EL (cell line): ENCODE measurements at places on chromosomes 2 and 18.

GRCh38 chr2:207772081-207772843 is 2.6 kb upstream of the FZD5 start:
- DNase-seq, result no peak

GRCh38 chr2:164915566-164915965 is 39.8 kb downstream of the SLC38A11 start:
- no peak for DNase-seq

GRCh38 chr18:62659698-62660097 is 55.6 kb upstream of the PHLPP1 start:
- no peak for DNase-seq

DNA sequence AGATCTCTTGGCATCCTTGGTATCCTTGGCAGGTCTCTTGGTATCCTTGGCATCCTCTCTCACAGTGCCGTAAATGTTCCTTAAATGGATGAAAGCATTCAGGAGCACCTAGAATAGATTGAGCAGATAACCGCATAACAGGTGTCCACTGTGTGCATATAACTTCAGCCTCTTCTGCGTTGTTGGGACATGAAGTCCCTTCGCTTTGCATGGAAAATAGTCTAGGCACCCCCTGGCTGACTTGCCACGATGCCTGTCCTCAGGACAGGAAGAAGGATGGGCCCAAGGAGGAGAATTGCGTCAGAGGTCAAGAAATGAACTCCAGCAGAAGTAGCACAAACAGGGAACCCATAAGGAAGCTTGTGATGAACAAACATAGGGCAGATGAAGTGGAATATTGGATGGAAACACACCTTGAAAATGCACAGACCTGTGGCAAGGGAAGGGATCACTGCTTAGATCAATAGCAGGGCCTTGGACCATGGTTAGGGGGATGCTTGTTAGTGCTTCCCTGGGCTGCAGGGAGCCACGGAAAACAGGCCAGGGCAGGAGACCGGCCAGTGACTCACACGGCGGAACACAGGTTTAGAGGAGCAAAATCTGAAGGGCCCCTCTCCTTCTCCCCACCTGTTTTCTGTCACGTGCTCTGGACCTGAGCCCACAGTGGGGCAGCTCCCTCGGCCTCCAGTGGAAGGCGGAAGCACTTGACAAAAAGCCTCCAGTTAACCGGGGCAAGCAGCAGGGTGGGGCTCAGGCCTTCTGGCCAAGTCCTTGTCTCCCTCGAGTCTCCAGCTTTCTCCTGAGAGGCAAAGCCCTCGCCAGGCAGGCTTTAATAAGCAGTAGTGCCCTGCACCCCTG is 99.2 kb upstream of the ASAP2 start:
- no peak for DNase-seq

- DNase-seq, result no peak
Observed at GRCh38 chr2:26459991-26460612, 17.8 kb downstream of the OTOF start.

GRCh38 chr2:20759487-20759886 is 63.4 kb downstream of the LDAH start:
- no peak for DNase-seq

- peak; percentile 35 for DNase-seq
Observed at GRCh38 chr2:232502911-232503808, 15.5 kb upstream of the ECEL1 start.

- DNase-seq, result no peak
Observed at GRCh38 chr2:25305775-25306174, 36.0 kb downstream of the DNMT3A start.

GRCh38 chr2:1553671-1554295 is 140.5 kb downstream of the TPO start:
- DNase-seq, result peak; percentile 88

- DNase-seq, result no peak
Observed at GRCh38 chr2:129728035-129728972, 251.2 kb upstream of the RAB6C start.

- peak; percentile 79 for DNase-seq
Observed at GRCh38 chr2:222939208-222939856, 78.5 kb downstream of the ACSL3 start.

GRCh38 chr2:134668821-134669220 is 50.0 kb downstream of the TMEM163 start:
- peak; percentile 30 for DNase-seq

GRCh38 chr2:122660786-122661634 is 905.6 kb downstream of the TSN start:
- DNase-seq, result no peak

GRCh38 chr2:3876685-3877084 is 173.3 kb downstream of the DCDC2C start:
- DNase-seq, result no peak

GRCh38 chr2:204794624-204795023 is 249.3 kb downstream of the PARD3B start:
- no peak for DNase-seq

GRCh38 chr2:12928775-12929401 is 212.2 kb downstream of the TRIB2 start:
- DNase-seq, result no peak

- peak; percentile 89 for DNase-seq
Observed at GRCh38 chr2:219125225-219125885, 35.3 kb downstream of the NHEJ1 start.

DNA sequence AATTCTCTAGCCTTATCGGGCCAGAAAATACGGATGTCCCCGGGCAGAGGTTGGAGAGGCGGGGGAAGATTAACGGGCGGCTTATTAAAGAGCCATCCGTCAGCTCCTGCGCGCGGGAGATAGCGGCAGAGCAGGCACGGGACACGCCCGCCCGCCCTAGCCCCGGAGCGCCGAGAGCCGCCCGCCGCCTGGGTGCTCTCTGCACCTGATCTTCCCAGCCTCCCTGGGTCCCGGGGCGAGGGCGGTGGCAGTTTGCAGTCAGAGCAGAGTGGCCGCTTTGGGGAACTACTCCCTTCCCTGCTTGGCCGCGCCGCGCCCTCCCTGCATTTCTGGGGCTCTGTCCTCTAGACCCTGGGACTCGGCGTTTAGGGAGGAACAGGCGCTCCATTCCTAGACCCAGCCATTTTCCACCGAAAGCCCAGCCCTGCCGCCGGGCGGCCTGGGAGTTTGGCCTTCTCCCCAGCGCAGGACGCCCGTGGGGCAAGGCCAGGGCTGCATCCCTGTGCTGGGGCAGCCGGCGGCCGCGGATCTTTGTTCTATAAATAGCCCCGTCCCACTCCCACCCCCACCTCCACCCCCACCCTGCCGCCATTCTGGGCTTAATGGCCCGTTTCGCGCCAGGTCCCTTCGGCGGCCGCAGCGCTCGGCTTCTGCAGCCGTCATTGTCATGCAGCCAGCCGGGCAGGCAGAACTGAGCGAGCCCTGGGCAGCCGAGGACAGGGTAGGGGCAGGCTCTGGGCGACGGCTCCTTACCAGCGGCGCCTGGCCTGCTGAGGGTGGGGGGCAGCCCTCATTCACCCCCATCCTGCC is 6.6 kb downstream of the GAD1 start:
- DNase-seq, result peak; percentile 31

DNA sequence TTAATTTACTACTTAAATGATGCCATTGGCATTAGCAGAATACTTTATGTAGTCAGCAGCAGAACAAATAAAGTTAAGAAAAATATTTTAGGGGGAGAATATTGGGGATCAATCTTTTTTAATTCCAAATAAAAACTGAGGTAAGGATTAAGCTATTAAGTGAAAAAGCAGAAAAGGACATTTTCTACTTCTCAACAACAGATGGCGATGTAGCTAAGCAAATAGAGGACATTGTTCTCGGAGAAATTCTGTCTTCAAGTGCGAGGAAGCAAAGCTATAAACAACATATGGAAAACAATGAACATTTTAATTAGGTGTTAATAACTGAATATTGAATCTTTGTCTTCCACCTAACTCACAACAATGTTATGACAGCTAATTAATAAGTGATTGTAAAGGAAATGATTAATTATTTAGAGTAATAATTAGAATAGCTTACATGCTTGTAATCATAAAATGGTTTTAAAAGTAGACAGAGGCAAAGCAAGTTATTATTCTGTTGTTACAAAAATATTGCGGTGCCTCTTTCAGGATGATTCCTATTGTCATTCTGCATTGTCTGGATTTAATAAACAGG is 32.9 kb upstream of the CCDC93 start:
- peak; percentile 35 for DNase-seq

DNA sequence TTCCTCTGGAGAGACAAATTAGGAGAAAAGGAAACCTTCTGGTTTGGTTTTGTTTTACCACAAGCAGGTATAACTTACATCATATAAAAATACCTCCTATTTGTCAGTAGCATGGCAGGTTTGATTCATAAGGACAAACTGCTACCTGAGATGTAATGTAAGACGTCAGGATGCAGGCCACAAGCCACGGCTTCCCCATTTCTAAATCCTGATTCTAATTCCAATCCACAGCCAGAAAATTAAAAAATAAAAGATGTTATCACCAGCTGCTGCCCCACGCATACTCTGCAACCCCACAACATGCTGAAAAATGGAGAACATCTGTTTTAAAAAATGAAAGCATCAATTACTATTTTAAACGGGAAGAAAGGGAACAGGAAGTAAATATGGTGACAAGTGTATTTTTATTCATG is 197.6 kb downstream of the BCL11A start:
- DNase-seq, result no peak

- peak; percentile 39 for DNase-seq
Observed at GRCh38 chr2:206260188-206261012, 14.1 kb upstream of the ZDBF2 start.

- no peak for DNase-seq
Observed at GRCh38 chr18:62289047-62289446, 36.1 kb upstream of the TNFRSF11A start.

- peak; percentile 80 for DNase-seq
Observed at GRCh38 chr2:219218217-219218731, 484 bp downstream of the ABCB6 start.

- no peak for DNase-seq
Observed at GRCh38 chr2:236781933-236782816, 212.6 kb downstream of the ACKR3 start.

GRCh38 chr2:176325732-176326131 is 56.5 kb downstream of the MTX2 start:
- no peak for DNase-seq

DNA sequence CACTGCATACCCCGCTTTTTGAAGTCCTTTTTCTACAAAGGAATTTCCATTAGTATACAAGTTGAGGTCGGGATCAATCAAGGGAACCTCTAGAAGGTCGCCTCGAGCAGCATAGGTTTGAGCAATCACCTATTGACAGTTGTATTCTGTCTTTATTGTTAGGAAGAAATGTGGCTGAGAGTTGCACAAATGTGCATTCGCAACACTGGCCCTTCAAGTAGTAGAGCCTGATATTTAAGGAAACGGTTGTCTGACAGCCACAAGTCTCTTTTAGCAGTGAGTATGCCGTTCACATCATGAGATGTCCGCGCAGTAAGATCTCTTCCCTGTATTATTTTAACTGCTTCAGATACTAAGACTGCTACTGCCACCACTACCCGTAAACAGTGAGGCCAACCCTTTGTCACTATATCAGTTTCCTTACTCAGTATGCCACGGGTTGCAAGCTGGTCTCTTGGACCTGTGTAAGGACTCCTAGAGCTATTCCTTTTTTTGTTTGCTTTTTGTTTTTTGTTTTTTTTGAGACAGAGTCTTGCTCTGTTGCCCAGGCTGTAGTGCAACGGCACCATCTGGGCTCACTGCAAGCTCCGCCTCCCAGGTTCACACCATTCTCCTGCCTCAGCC is 10.0 kb upstream of the STARD7 start:
- no peak for DNase-seq

GRCh38 chr2:27162151-27163121 is 13.6 kb downstream of the TCF23 start:
- peak; percentile 45 for DNase-seq

GRCh38 chr18:371609-371982 is 103.7 kb upstream of the THOC1 start:
- DNase-seq, result peak; percentile 21

GRCh38 chr18:35703043-35703688 is 121.6 kb downstream of the GALNT1 start:
- peak; percentile 20 for DNase-seq

GRCh38 chr2:174444761-174445160 is 42.1 kb downstream of the GPR155 start:
- DNase-seq, result no peak

DNA sequence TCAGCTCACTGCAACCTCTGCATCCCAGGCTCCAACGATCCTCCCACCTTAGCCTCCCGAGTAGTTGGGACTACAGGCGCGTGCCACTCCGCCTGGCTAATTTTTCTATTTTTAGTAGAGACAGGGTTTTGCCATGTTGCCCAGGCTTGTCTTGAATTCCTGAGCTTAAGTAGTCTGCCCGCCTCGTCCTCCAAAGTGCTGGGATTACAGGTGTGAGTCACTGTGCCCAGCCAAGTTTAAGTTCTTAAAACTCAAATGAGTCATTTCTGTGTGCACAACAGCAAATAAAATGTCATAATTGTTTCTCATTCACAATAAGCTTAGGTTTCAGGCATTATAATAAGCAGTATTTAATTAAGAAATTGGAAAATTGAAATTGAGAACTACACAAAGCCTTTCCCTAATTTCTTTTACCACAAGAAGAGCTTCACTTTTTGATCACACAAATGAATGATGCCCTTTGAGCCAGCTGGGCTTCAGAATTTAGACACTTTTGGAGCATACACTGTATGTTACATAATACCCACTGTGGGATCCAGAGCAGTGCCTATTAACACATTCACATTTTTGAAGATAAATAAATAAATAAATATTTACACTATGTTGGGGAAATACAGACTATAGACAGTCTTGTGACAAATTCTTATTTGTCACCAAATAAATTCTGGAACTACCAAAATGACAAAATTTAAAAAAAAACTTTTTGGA is 8.6 kb upstream of the ME2 start:
- DNase-seq, result peak; percentile 82

GRCh38 chr18:3455907-3456685 is 6.1 kb downstream of the TGIF1 start:
- DNase-seq, result peak; percentile 72
